ENCODE measurements at places on chromosomes 1 and 21.

- no peak for DNase-seq
These were observed 14.1 kb upstream of the VWA5B1 start for GRCh38 chr1:20276485-20277159.

DNA sequence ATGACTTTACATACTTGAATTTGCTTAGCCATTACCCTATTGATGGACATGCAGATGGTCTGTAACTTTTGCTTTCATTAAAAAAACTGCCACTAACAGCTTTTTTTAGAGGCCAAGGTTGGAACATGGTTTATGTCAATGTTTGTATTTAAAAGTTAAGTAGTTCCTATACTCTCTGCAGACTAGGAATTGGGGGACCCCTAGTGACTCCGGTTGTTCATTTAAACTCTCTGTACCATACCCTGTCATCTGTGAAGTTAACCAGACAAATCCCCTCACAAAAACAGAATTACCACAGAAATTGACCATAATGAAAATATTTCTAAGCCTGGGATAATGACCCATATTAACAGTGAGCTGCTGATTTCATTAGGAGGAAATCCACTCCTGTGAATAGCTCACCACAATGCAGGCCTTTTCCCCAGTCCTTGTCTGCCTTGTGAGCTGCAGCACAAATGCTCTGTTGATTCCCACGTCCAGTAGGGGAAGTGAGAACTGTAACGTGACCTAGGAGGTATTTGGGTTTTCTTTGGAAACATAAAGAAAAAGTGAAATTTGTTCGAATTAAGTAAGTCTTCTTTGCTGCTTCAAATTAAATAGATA lies 30.2 kb upstream of the CD101 start:
- DNase-seq = no peak

DNA sequence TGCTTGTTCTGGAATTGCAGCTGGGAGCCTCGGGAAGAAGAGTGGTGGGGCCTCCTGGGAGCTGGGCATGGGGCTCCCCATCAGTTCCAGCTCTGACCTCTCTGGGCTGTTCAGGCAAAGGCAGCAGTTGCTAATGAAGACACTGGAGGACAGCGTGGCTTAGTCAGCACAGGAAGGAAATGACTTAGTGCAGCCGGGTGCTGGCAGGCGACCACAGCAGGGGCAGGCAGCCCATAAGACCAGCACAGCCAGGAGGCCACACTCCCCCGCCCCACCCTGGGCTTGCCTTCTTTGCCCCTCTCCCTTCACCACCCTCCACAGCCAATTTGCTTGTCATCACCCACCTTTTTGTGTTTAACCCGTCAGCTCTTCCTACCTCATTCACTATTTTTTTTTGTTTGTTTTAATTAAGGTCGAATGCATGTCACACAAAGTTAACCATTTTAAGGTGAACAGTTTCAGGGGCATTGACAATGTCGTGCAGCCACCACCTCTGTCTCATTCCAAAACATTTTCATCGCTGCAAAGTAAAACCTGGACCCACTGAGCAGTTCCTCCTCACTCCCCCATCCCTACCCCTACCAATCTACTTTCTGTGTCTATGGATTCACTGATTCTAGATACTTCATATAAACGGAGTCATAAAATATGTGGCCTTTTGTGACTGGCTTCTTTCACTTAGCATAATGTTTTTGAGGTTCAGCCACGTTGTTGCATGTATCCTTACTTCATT lies 10.9 kb downstream of the OLIG2 start:
- DNase-seq = peak; percentile 61

GRCh38 chr21:16644685-16645084 lies 868.2 kb upstream of the CXADR start:
- DNase-seq = peak; percentile 78

Measured in fibroblast of mammary gland (primary cell).